ENCODE measurements at places on chromosomes 1 and 21.

DNA sequence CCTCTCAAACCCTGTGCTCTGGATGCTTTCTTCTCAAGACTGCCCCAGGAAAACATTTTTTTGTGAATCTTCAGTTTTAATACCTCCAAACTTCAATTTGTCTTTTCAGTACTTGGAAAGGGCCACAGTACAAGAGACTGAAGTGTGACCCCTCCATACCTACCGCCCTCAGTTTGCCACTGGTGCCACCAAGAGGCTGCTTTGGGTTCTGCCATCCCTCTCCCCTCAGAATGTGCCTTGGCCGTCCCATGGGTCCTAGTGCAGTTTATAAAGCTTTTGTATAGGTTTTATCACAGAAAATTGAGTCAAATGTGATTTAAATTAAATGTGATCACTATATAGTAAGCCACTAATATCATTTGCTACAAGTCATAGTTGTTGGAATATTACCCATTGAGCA, 60.8 kb upstream of the PGD start:
- DNase-seq = peak; percentile 72

DNA sequence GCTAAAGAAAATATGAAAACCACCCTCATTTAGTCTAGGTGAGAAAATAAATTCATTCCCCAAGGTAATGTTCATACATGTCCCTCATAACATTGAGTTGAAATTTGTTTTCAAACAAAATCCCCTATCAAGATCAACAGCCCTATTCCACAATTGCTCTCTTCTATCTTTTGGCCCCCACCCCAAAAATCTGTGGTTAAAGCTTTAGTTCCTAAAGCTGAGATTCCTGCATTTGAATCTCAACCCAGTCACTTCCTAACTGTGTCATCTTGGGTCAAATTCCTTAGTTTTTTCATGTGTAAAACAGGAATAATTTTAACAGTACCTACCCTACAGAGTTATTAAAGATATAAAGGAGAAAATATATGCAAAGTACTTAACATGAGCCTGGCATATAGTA, 22.0 kb downstream of the KIAA0319L start:
- no peak for DNase-seq

- no peak for DNase-seq
Observed at GRCh38 chr1:71916894-71917293, 365.4 kb downstream of the NEGR1 start.

- DNase-seq = no peak
Observed at GRCh38 chr1:157231846-157232525, 93.8 kb upstream of the ETV3 start.

DNA sequence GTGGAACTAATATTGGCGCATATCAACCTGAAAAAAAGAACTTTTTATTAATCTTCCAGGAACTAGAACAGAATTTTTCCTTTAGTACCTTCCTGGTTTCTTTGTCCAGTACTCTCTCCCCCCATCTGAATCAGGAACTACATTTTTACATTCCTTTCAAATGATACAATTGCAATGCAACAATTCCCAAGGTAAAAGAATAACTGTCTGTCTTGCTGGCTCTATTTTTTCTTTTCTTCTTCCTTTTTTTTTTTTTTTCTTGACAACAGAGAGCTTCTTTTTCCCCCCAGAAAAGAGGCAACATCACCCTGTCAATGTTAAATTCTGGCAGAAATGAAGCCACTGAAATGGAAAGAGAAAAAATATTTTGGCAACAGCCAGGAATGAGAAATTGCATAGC, 4.5 kb upstream of the CD101 start:
- no peak for DNase-seq

GRCh38 chr1:89025928-89026327, 3.3 kb upstream of the GBP3 start:
- no peak for DNase-seq

DNA sequence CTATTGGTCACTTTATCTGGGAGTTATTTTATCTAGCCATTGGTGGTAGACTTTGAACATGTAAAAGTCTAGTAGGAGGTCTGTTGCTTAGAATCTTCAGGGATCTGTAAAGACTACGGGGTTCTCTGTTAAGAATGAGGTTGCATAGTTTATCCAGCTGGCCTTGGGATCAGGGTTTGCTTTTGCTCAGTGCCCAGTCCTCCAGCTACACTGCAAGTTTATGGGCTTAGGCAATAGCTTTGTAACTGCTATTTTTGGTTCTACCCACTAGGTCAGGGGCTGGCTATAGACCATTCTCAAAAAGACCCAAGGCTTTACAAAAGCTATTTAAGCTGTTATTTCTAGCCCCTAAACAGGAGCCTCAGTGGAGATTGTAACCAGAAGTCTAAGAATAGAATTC, 9.8 kb downstream of the SH3GLB1 start:
- DNase-seq = no peak

DNA sequence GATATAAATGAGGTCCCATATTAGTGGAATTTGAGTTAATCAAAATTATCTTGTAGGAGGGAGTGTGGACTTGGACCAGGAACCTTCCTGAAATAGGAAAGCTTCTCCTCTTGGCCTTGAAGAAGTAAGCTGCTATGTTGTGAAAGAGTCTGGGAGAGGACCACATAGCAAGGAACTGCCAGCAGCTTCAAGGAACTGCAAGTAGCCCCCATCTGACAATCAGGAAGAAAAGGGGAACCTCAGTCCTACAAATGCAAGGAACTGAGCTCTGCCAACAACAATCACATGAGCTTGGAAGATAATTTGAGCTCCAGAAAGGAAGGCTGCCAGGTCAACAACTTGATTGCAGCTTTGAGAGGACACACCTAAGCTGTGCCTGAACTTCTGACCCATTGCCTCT, 8.2 kb upstream of the PRMT6 start:
- DNase-seq = no peak

GRCh38 chr21:43027846-43028731, 47.5 kb downstream of the CBS start:
- no peak for DNase-seq

- DNase-seq = no peak
Observed at GRCh38 chr1:25786887-25787759, 12.9 kb upstream of the SELENON start.

GRCh38 chr1:233885196-233885920, 19.1 kb upstream of the SLC35F3 start:
- no peak for DNase-seq

DNA sequence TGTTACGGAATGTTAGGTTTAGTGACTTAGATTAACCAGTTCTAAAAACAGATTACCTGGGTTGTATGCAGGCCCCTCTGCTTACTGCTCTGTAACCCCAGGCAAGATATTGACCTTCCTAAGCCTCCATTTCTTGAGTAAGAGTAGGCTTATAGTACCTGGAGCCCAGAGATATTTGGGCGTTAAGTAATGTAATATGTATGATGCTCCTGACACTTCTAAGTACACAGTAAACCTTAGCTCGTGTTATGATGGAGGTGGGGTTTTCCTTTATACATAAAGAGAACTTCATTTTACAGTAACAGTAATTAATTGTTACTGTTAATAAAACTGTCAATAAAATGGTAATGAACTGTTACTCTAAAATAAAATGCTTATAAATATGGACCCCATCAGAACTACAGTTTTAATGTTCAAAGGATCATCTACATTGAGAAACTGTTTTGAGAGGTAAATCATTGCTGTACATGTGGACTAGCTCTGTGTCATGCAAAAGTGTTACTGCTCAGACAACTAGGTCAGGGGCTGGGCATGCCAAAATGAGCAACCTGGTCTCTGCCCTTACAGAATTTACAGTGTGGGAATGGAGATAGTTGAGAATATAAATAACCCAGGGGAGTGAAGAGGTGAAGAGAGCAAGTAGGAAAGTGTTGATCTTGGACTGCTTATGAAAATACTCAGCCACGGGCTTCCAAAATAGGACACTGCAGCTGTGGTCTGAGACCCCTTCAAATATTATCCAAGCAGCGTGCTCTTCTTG, 26.6 kb downstream of the LRRC8C start:
- DNase-seq = no peak

DNA sequence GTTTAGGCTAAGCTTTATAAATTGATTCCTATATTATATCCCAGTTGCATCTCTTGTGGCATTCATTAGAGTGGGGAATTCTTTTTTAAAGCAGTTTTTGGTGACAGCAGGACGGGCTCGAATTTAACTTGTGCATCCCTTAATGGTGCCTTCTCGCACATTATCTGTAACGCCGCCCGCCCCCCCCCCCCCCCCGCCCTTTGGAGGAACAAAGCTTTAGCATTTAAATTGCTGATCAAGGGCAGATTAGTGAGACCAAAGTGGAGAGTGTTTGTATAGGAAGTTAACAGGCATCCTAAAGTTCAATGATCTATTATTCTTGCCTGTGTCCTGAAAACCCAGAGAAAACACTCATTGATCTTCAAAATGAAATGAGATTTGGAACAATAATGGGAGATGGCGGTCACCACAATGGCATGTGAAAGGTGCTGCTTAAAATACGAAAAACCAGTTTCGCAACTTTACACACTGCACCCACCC, 2.2 kb downstream of the LMO4 start:
- DNase-seq = peak; percentile 28

DNA sequence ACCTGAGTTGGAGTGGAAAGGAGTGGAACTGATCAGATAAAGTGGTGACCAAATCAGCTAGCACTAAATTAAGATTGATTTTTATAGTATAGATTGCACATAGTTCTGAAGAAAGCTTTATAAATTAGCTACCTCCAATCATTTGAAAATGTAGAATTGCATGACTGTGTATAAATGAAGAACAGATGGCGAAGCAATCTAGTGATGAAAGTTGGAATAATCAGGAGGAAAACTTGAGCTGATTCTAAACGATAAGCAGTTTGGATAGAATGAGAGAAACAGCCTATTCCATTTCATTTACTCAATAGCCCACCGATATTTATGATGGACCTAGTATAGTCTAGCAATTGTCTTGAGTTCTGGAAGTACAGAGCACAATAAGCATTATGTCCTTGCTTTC, 661.5 kb downstream of the PLA2G4A start:
- no peak for DNase-seq

Measured in GM13976 (cell line).